Neuronal stem cell (in vitro differentiated cells): ENCODE measurements at places on chromosomes 3 and 15.

- no peak for DNase-seq
Measured at GRCh38 chr3:103247459-103247858, 812.6 kb downstream of the ZPLD1 start.

DNA sequence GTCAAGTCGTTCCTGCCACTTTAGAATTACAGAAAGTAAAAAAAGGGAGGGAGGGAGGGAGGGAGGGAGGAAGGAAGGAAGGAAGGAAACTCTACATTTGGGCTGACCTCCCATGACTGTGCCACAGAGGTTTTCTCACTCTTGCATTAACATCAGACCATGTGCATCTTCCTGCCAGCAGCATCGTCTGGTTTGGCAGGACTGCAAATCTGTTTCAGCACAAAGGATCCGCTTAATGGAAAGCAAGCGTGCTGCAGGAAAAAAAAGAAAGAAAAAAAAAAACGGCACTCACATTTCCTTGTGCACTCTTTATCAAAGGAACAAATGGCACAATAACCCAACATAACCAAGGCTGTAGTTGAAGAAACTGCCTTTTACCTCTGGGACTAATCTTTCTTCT lies 148.8 kb upstream of the HES1 start:
- DNase-seq: no peak

DNA sequence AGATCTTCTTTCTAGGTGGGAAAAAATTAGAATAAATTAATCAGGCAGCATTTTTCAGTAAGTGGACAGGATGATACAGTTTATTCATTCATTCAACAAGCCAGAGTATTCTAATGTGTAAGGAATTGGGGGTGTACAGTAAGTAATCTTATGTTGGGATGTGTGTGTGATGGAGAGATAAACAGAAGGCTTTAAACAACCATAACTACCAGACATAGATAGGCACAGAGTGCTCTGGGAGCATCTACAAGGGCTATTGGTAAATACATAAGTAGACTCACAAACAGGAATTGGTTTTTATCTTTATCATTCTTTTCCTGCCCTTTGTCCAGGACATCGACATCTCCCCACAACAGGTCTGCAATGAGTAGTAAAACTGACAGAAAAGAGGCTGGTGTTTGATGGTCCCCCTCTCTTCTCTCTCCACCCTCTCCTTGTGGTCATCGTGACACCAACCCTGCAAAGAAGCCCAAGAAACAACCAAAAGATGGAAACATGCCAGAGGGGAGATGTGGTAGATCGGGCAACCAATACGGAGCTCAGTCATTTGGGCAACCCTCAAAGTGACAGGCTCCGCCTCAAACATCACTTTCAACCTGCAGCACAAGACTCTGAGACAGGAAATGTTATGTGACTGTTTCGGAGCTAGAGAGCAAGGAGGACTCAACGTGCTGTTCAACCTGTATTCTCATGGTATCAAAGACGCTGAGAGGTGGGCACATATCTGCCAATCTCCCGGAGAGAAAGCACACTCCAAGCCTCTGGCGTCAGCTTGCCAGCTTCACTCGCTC lies 28.7 kb upstream of the B3GNT5 start:
- DNase-seq: no peak

DNA sequence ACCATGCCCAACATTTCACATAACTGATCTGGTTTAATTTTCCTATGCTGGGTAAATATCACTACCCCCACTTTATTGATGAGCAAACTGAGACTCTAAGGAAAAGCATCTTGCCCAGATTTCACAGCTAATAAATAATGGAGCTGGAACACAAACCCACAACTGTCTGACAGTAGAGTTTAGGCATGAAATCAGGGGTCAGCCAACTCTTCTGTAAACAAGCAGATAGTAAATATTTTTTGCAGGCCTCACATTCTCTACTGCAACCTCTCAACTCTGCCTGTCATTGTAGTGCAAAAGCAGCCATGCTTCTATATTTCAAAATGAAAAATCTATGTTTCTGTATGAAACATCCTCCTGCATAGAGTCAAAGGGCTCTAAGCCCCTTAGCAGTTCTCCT lies 111.5 kb downstream of the ERC2 start:
- no peak for DNase-seq

DNA sequence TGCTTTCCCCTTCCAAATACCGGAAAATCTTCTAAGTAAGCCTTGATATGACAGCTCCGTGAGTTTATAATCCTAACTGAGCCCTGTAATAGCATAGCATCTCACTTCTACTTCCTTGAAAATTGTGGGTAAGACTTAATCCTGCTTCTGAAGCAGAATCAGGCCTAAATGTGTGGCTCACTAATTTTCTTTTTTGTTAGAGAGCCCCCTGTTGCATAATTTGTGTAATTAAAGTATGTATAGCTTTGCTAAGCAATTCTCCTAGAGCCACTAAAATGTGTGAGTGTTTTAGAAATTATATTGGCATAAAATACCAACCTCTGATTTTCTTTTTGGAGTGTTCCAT lies 304.4 kb downstream of the FGF12 start:
- no peak for DNase-seq

- no peak for DNase-seq
Measured at GRCh38 chr3:135191708-135192107, 396.6 kb downstream of the EPHB1 start.

GRCh38 chr3:45990181-45990580 lies 5.4 kb downstream of the FYCO1 start:
- no peak for DNase-seq

DNA sequence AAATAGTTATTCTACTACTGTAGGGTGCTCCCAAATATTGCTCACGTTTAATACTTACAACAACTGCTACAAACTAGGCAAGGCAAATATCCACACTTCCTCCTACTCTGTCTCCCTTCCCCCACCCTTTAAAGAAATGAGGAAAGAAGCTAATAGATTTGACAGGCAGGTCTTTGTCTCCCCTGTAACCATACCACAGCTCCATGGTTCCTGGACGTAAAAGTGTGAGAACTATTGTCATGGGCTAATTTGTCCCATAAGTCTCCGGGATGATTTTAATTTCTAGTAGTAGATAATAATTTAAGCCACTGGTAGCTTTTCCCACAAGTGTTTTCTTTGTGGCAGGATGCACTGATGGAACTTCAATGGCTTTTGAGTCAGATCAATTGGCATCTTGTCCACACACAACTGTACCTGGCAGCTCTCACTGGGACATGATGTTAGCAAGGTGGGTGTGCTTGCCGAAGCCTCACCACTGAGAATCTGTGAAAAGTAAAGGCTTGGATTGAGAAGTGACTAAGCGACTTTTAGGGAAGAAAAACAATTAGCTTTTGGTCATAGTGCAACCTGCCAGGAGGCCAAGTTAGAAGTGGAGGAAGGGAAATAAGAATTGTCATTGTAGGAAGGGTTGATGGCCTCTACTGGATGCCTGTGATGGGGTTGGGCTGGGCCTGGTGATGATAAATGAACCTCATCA lies 1.4 kb upstream of the CPOX start:
- DNase-seq: no peak

DNA sequence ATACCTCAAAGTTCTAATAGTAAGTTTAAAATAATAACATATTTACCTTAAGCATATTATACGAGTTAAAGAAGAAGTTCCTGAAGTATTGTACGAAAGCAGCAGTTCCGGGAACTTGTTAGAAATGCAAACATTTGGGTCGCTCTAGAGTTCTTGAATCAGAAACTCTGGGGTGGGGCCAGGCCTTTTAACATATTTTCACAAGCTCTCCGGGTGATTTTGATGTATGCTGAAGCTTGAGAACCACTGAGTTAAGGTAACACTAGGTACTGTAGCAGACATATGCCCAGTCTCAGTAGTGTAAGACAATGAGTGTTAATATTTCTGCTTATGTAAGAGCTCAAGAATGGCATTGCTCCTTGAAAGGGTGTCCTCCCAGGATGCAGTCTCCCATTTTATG lies 461.1 kb downstream of the C3orf38 start:
- DNase-seq: no peak

DNA sequence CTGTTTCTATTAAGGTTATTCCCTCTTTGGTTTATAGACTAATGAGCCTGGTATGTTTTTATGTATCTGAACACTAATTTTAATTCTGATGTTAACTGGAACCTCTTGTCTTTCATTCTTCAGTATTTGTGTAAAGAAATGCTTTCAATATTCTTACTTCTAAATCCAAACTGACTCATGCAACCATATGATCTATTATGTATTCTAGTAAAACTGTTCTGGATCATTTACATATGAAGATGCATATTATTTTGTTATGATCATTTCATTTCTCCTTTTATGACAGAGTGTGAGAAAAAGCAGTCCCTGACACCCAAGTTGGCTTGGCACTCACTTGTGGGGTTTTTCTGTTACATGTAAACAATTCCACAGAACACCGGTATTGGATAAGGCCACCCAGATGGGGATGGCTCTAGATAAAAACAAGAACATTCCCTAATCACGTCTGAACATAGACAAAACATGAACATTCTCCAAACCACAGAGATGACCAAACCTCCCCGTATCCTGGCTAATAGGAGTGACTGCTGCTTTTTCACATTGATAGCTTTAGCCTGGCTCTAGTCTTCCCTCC lies 72.2 kb upstream of the EPHB3 start:
- DNase-seq: no peak

GRCh38 chr3:9583371-9583770 lies 29.7 kb upstream of the LHFPL4 start:
- DNase-seq: no peak

DNA sequence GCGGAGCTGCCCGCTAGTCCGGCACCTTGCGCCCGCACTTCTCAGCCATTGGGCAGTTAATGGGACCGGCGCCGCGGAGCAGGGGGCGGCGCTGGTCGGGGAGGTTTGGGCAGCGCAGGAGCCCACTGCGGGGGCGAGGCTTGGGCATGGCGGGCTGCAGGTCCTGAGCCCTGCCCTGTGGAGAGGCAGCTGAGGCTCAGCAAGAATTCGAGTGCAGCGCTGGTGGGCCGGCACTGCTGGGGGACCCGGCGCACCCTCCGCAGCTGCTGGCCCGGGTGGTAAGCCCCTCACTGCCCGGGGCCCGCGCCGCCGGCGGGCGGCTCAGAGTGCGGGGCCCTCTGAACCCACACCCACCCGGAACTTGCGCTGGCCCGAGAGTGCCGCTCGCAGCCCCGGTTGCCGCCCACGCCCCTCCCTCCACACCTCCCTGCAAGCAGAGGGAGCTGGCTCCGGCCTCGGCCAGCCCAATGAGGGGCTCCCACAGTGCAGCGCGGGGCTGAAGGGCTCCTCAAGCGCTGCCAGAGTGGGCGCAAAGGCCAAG lies 835.0 kb downstream of the TBL1XR1 start:
- DNase-seq: no peak

DNA sequence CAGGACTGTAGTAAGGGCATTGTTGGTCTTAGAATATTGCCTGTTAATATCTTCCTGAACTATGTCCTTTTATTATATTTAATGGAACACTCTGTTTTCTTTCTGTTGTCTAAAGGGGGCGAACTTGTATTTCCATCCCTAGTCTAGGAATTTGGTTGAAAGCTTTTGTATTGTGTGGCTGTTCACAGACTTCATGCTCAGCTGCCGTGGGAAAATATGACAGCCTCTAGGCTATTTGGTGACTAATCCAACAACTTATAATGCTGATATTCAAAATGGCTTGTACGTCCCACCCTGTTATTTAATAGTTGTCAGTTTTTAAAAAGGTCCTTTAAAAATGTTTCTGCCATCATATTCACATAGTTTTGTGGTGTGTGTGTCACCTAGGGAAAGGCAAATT lies 202.6 kb downstream of the KLHL25 start:
- DNase-seq: no peak

DNA sequence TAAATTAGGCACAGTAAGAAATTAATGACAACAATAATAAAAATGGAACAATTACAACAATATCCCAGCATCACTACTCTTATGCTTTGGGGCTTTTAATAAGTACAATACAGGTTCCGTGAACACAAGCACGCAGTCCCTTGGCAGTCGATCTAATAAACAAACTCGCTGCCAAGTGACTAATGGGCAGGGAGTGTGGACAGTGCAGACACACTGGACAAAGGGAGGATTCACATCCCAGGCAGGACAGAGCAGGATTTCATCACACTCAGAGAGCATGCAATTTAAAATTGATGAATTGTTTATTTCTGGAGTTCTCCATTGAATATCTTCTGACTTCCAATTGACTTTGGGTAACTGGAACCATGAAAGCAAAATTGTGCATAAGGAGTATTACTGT lies 524.1 kb upstream of the CFAP20DC start:
- no peak for DNase-seq

- no peak for DNase-seq
Measured at GRCh38 chr15:59268852-59269407, 62.3 kb downstream of the LDHAL6B start.

DNA sequence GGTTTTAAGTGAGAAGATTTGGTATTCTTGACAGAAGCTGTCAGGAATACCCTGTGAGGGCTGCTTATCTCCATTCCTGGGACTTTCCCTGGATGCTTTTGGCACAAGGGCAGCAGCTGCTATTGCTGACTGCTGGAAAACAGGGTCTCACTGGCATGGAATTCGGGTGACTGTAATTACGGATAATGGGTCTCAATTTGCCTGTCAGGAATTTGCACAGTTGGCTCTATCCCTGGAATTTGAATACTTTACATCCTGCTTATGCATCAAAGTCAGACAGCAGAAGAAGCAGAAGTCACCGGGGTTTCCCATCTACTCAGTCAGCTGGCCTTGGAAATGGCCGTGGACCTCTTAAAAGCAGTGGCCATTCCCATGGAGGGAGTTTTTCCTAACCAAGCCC lies 25.9 kb upstream of the AKAP13 start:
- DNase-seq: no peak

- DNase-seq: no peak
Measured at GRCh38 chr15:82649226-82649999, 2.2 kb upstream of the CPEB1 start.

DNA sequence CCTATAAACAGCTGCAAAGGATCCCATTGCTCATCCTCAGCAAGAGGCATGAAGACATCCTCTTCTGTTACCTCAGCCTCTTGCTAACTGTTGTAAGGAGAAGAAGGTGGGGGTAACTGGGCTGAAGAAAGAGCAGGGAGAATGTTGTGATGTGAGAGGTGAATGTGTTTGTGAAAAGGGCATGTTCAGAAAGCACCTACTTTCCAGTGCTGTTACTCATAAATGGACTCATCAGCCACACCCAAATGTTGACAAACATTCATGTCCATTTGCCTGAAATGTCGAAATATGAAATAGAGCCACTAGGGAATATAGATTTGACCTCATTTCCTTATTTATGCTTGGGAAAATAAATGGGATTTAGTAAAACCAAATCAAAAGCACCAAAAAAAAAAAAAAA lies 12.6 kb downstream of the SLC24A1 start:
- no peak for DNase-seq

- no peak for DNase-seq
Measured at GRCh38 chr15:90609242-90610180, 79.8 kb downstream of the CRTC3 start.

GRCh38 chr3:105022813-105023212 lies 343.9 kb upstream of the ALCAM start:
- DNase-seq: no peak

- DNase-seq: no peak
Measured at GRCh38 chr3:113262304-113262665, 50.9 kb downstream of the BOC start.

GRCh38 chr3:81936817-81937216 lies 175.4 kb upstream of the GBE1 start:
- DNase-seq: no peak
